ENCODE measurements at places on chromosomes 12 and 14.

DNA sequence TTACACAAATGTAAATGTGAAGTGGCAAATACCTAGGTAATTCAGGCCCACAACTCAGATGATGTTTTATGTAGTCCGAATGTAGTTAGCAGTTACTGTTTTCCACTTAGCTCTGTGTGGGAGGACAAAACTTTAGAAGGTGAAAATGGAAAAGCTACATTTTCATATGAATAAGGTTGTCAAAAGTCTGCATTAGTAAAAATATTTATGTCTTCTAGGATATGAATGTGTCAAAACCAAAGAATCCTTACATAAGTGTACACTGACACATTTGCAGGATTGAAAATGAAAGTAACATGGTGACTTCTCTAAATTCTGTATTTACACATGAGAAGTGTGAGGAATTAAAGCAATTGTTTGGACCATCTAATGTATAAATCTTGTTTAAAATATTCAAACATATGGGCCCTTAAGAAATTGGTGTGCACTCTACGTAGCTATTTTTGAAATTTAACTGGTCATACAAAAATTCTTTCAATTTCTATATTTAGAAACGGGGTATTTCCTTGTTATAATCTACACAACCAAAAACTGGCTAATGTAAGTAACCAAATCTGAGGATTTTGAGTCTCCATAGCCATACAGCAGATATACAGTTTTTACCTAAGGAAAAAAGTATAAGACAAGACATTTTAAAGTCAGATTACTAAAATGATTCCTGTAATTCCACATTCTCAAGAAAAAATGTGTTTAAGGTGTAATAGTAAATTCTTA, 5.4 kb downstream of the CDKN1B start:
- no peak for DNase-seq

DNA sequence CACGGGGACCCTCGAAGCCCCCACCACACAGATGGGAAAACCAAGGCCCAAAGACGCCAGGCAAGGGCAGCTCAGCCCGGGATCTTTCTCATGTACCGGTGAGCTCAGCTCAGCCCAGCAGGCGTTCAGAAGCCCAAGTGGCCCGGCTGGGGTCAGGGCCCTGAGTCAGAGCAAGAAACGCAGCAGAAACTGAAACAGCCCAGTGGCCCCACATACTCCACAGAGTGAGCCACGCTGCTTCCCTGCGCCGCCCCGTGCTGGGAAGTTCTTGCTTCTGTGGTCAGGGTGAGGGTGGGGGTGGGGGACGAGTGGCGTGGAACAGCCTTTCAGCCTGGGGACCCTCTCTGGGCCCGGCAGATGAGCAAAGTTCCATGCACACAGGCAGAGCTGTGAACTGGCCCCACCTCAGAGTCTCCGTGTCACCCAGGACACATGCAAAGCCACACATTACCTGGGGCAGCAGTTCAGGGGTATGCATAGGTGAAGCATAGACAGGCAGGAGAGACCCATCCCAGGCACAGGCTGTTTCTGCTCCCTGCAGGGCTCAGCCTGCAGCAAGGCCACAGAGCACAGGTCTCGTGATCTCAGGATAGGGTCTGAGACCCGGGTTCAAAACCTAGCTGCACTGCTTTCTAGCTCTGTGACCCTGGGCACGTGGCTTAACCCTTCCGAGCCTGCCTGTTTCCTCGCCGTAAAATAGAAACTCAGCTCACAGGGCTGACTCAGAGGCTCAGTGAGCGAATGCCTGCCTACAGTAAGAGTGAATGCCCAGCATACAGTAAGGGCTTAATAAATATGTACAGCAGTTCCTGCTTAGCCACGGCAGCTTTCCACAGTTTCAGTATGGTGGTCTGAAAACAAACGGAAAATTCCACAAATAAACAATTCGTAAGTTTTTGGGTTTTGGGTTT, 21.6 kb downstream of the NCOR2 start:
- peak; percentile 34 for DNase-seq

DNA sequence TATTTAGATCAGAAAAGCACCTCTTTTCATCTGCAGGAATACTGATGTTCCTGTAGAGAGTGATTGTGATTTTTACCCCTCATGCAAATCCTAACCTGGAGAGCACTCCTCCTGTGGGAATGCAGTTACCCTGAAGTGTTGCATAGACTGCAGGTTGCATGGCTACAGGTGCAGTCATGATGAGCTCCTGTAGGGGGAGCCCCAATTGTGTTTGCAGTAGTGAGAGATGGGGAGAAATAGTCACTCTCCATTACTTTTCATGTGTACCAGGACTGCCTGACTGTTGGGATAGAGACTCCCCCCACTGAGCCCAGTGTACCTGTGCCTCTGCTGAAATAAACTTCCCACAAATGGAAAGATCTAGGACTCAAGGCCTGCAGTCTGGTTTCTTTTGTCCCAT, 1086.5 kb downstream of the SLC6A15 start:
- no peak for DNase-seq

GRCh38 chr12:15608941-15609340, 180.2 kb downstream of the EPS8 start:
- no peak for DNase-seq

DNA sequence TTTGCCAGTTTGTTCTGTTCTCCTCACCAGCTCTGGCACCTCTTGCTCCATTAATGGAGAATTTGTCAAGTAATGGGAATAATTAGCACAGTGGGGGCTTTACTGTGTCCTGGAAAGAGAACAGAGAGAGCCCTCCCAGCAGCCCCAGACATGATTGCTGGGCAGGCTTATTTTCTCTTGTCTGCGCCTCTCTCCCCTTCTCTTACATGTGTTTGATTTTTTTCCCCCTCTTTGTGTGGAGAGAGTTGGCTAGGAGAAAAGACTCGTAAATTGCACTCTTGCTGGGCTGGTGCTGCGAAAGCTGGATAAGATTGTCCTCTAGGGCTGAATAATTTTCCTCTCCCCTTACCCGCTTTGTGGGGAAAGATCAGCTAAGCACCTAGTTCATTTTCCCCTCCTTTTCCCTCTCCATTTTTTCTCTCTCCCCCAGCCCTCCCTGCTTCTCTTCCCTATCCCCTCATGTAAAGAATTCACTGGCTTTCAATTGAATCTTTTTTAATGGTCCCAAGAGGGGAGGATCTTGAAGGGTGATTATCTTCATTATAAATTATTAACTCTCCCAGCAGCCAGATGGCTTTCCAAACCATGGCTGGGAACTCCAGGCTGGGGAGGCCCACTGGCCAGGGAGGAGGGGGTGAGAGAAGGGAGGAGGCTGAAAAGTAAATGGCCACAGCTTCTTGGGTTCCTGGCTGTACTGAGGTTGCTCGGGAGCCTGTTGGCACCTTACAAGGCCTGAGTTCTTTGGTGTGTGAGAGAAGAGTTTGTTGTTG, 62.2 kb downstream of the NRXN3 start:
- DNase-seq, result no peak

GRCh38 chr12:52175371-52176350, 16.2 kb downstream of the KRT80 start:
- DNase-seq, result no peak

DNA sequence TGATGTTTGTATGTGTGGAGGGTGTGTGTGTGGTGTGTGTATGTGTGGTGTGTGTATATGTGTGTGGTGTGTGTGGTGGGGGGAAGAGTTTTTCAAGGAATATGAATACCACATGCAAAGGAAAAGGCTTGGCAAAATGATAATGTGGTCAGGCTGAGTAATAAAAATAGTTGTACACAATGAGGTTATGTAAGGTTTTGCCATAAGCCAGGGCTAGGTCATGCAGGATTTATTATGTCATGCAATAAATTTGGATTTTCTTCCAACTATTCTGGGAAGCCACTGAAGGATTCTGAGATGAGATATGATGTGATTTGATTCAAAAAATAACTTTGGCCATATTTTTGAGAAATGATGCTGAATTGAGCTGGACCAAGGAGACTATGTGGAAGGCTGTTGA, 1191.6 kb upstream of the SEL1L start:
- no peak for DNase-seq
